Activated naive CD8-positive, alpha-beta T cell treated with anti-CD3 and anti-CD28 coated beads, Interleukin-2, amount 10 ng/mL, durations not matched to agents 7 days and 5 days (primary cell): ENCODE measurements at places on chromosomes 6 and 20.
A peak's percentile ranks its signal among the peaks of the same experiment; 100 is the strongest.

- no peak for DNase-seq
These were observed 222.8 kb upstream of the RUNX2 start for GRCh38 chr6:45105170-45105820.

GRCh38 chr20:61980647-61981583 lies 84.8 kb downstream of the TAF4 start:
- DNase-seq = no peak

DNA sequence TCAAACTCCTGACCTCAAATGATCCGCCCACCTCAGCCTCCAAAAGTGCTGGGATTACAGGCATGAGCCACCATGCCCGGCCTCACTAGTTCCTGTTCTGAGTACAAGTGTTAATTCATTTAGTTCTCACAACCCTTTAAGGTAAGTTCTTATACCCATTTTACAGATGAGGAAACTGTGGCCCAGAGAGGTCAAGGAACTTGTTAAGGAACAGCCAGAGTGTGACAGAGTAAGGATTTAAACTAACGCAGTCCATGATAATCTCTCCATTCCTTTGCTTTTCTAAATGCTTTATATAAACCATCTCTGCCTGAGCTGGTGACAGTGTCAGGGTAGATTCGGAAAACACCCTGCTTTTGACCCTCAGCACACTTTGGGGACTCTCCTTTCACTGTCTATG lies 13.3 kb downstream of the FITM2 start:
- DNase-seq = no peak

DNA sequence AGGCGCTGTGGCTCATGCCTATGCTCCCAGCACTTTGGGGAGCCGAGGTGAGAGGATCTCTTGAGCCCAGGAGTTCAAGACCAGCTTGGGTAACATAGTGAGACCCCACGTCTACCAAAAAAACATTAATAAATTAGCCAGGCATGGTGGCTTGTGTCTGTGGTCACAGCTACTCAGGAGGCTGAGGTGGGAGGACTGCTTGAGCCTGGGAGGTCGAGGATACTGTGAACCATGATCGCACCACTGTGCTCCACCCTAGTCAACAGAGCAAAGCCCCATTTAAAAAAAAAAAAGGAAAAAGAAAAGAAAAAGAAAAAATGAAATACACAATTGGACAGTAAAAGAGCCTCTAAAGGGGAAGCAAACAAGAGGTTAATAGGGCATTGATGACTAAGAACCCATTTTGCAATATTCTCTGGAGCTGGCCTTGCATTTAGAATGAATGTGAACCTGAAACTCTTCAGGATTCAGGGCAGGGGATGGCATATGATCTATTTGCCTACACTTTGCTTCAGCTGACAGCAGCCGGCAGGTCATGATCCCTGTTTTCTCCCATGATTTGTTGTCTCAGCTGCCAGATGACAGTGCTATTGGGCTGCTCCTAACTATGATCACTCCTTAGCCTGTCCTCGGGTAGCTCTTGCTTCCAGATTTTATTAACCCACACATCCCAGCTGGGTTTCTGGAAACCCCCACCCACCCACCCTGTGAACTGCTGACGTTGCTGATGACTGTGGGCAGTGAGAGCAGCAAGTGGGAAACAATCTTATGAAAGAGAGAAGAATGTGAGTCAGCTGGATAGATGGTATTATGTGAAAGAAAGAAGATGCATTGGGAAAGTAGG lies 83.8 kb upstream of the ELOVL5 start:
- no peak for DNase-seq

DNA sequence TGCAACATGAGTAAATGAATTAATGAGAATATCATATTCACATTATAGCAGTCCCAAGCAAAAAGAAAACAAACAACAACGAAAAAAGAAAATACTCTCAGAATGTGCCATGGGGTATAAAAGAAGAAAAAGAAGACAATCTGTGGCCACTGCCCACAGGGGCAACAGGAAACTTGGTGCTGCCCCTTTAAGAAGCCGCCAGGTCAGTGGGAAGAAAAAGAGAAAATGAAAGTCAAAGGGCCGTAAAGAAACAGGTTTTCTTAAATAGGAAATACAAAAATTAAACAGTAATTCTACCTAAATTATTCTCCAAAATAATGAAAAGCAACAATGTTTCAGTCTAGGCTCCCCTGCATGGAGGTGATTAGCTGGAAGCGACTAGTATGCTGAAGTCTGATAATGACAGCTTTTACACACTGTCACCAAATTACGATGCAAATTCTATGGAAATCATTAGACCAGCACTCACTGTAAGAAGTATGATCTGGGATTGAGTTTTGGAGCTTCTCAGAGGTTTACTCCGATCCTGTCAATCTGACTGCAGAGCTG lies 23.6 kb downstream of the GMDS start:
- no peak for DNase-seq

DNA sequence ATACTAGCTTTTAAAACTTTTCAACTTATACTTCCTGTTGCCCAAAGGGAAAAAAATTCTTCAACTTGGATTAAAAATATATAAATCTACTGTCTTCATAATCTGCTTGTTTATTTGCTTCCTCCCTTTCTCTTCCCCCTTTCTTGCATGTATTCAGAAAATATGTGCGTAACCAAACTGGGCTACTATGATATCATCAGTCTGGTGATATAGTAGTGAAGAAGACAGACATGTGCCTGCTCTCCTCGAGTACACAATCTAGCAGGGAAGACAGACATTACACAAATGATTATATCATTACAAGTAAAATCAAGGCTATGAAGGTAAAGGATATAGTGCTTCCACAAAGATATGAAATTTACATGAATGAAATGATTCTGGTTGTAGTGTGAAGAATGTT lies 31.0 kb downstream of the IBTK start:
- DNase-seq = no peak

DNA sequence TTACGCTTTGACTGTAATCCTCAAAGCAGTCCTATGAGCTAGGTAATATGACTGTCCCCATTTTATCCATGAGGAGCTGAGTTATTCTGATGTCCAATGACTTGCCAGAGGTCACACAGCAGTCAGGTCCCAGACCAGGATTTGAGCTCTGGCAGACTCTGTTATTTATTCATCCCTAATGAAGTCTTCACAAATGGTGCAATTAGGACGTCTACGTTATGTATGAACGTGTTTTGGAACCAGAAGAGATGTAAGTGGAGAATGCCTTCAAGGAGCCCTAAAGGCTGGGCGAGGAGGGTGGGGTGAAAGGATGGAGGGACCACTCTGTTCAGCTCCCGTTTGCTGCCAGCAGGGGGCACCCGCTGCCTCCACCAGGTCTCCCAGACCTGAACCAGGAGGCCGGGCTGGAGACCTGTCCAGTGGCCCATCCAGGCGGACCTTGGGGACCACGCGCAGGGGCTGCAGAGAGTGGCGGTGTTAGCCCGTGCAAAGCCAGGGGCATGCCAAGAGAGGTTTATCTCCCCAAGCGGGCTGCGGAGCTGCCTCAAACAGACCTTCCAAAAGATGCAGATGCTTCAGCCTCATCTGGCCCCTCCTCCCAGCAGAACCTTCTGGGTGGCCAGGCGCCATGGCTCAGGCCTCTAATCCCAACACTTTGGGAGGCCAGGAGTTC lies 15.2 kb upstream of the ZNF335 start:
- peak; percentile 87 for DNase-seq

GRCh38 chr6:20746805-20747558 lies 212.7 kb downstream of the CDKAL1 start:
- no peak for DNase-seq

DNA sequence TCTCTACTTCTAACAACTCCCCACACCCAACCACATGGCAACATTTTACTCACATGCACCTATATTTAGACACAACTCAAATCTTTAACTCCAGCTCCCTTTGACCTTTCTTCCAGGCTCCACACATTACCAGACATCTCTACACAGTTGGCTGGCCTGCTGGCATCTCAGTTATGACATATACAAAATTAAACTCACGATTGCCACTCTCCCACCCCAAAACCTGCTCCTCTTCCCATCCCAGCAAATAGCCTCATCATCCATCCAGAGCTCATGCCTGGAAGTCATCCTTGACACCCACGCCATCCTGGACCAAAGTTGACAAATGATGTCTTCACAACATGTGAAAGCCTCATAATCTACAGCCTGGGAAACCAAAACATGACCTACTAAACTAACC lies 176.6 kb downstream of the PKHD1 start:
- DNase-seq = no peak

DNA sequence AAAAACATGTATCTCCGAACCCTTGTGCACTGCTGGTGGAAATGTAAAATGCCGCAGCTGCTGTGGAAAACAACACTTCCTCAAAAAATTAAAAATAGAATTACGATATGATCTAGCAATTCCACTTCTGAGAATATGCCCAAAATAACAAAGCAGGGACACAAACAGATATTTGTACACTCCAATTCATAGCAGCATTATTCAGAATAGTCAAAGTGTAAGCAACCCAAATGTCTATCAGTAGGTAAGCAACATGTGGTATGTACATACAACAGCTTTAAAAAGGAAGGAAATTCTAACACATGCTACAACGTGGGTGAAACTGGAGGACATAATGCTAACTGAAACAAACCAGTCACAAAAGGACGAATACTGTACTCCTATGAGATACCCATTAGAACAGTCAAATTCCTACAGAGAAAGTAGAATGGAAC lies 5.7 kb upstream of the RAB5IF start:
- no peak for DNase-seq

DNA sequence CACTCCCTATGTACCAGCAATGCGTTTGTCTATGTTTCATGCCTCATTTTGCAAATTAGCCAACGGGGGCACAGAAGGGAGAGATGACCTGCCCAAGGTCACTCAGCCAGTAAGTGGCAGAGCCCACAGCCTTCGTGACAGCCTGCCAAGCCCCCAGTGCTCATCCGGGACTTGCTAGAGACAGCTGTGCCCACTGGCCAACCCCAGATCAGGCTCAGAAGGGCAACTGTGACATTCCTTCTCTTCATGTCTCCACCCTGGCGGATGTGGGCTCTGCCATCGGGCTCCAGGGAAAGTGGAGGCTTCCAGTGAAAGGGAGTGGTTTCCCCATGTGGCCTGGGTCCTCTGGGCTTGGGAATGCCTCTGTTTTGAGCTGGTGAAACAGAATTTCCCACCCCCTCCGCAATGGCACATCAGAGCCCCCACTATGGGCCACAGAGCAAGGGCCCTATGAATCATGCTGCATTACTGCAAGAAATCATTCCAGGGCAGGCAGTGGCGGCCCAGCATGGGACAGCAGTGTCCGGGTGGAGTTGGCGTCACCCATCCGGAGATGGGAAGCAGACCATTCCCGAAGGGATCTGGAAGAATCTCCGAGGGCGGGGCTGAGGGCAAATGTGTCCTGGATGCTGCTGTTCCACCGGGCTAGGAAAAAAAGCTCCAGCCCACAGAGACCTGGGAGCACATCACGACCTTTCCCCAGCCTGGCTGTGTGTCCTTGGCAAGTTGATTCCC lies 9.1 kb downstream of the RSPO4 start:
- DNase-seq = no peak

GRCh38 chr20:59455402-59456341 lies 148.7 kb upstream of the PHACTR3 start:
- DNase-seq = no peak

DNA sequence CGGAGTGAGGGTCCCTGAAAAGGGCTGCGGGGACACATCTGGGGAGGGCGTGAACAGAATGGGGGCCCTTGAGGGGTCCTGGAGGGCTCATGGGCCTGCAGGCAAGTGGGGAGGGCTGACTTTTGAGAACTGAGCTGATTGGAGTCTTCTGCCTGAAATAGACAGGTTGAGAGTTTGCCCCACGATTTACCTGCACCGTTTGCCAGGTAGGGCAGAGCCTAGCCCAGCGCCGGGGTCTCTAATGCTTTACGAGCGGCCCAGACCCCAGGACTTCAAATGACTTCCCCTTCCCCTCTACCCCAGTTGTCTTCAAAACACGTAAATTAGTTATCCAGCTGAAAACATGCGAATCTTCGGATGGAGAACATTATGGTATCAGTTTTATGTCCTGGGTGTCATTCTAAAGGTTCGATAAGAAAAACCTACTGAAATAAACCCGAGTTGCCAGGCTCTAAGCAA lies 1.3 kb downstream of the PLCB1 start:
- DNase-seq = no peak

DNA sequence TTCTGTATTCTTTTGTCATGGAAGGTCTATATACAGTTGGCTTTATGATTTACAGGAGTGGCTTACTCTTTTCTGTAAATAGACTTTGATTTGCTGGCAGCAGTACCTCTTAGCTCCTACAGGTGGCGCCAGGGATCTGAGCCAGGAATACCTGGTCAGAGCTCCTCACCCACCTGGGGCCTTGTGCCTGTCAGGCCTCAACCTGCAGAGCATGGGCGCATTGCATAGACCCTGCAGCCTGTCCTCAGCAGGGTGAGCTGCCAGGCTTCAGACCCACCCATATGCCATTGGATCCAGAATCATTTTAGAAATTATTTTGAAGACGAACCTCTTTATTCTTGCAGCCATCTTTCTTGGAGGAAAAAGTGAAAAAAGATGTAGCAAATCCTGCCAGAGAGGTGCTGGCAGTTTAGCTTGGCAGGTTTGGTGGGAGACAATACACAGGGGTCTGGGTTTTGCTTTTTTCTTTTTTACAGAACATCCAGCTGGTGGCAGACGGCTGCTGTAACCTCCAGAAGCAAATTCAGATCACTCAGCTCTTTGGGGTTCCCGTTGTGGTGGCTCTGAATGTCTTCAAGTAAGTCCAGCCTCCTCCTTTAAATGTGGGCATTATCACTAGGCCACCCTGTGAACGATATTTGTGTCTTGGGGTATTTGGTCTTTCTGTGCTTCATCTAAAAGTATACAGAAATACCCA lies 149.1 kb downstream of the MTHFD1L start:
- peak; percentile 54 for DNase-seq

GRCh38 chr6:145562771-145563615 lies 172.3 kb downstream of the EPM2A start:
- DNase-seq = no peak

- DNase-seq = no peak
These were observed 18.6 kb downstream of the ADTRP start for GRCh38 chr6:11760015-11760473.

- DNase-seq = no peak
These were observed 121.0 kb downstream of the GPX5 start for GRCh38 chr6:28646650-28647049.

- no peak for DNase-seq
These were observed 116.3 kb upstream of the EMILIN3 start for GRCh38 chr20:41482647-41483552.

DNA sequence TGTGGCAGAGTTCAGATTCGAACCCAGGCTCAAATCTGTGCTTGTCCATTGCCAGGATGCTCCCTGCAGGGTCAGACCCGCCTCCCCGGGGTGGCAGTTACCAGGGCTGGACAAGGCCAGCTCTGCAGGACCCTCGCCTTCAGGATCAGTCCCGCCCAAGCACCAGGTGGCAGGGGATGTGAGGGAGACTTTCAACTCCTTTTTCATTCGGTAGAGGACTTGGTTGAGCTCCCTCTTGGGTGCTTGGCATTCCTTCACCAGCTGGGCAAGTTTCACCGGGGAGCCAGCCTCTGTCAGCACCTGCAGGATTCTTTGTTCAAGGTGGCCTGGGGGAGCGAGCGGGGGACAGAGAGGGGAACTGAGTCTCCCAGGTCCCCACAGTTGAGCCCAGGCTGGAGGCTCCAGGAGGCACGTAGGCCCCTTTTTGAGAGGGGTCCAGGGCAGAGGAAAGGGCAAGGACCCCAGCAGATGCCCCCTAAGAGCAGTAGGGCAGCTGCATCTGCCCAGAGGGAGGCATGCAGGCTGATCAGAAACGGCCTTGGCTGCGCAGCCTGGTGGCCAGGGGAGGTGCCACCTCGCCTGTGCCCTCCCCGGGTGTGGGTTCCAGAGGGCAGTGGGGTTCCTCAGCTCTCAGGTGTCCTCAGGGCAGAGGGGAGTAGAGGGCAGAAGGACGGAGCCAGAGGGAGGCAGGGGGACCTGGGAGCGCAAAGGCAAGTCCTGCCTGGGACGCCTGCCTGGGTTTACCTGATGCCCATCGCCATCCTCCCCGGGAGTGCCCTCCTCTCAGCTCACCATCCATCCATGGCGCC lies 3.9 kb downstream of the ZBP1 start:
- DNase-seq = no peak
